Activated CD8-positive, alpha-beta memory T cell treated with anti-CD3 and anti-CD28 coated beads for 1 hour (primary cell): ENCODE measurements at places on chromosomes 3 and 15.
A peak's percentile ranks its signal among the peaks of the same experiment; 100 is the strongest.

DNA sequence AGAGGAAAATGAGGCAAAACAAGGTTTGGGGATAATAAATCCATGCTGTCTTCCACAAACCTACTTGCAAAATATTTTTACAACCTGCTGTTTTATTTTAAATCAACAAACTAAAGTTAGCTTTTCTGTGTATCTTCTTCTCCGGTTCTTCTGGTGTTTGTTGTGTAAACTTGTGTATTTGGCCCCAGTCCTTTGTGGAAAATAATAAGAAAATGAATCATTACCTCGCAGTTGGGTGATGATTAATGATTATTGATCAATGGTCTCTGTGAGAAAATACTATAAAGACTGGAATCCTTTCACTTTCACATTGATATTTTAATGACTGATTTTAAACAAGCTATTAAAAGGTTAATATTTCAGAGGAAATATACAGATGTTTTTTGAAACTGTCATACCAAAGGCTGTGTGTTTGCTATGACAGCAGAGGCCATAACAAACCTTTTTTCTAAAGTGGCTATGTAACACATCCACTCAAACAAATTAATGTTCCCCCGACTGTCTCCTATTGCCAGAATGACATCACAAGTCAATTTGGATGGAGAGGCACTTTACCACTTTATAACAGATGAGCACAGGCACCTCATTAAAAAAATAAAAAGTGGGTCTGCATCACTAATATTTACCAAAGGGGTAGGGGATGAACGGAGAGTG is 152.5 kb downstream of the MEX3B start:
- no peak for DNase-seq

- no peak for DNase-seq
Measured at GRCh38 chr3:180421221-180421620, 180.7 kb upstream of the TTC14 start.

DNA sequence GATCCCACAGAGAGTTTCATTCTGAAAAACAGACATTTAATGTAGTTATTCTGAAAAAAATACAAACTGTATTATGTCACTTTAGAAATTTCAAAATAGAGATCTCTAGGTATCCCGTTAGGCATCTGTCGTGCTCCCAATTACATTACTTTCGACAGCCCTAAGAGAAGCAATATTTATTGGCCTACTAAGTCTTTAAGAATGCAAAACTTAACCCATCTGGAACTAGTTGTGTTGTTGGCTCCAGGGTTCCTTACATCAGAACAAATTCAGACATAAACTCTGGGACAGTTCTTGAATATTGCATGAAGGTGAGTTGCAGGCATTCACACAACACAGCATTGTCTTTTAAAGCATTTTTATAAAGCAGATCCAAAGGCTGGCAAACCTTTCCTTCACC is 498.4 kb downstream of the FHIT start:
- no peak for DNase-seq

DNA sequence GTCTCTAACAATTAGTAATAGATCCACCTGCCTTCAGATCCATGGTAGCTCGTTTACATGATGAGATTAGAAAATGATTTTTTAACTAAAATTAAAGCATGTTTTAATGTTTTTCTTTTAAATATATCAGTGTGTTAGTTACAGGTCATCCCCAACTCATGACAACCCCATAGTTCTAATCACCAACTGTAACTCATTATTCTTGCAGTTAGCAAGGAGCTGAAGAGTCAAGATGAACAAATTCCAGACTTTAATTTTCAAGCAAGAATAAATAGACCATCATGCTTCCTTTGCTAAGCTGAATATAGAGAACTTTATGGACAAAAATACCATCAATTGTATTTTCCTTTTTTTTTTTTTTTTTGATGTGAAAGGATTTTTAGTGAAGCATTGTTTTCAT is 101.1 kb downstream of the TOP2B start:
- no peak for DNase-seq

GRCh38 chr3:43769097-43769884 is 78.6 kb downstream of the ABHD5 start:
- peak; percentile 63 for DNase-seq

DNA sequence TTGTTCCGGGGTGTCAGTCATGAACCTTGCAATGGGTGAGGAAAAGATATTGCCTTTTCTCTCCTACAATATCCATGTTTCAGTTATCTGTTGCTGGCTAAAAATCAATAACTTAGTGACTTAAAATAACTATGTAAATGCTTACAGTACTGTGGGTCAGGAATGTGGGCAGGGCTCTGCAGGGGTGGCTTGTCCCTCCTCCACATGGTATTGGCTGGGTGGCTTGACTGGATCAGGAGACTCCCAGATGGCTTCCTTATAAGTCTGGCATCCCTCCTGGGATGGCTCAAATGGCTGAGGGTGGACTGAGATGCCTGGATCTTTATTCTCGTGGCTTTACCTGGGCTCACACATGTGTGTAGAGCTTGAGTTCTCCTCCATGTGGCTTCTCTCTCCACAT is 47.5 kb downstream of the GTPBP8 start:
- DNase-seq = no peak

DNA sequence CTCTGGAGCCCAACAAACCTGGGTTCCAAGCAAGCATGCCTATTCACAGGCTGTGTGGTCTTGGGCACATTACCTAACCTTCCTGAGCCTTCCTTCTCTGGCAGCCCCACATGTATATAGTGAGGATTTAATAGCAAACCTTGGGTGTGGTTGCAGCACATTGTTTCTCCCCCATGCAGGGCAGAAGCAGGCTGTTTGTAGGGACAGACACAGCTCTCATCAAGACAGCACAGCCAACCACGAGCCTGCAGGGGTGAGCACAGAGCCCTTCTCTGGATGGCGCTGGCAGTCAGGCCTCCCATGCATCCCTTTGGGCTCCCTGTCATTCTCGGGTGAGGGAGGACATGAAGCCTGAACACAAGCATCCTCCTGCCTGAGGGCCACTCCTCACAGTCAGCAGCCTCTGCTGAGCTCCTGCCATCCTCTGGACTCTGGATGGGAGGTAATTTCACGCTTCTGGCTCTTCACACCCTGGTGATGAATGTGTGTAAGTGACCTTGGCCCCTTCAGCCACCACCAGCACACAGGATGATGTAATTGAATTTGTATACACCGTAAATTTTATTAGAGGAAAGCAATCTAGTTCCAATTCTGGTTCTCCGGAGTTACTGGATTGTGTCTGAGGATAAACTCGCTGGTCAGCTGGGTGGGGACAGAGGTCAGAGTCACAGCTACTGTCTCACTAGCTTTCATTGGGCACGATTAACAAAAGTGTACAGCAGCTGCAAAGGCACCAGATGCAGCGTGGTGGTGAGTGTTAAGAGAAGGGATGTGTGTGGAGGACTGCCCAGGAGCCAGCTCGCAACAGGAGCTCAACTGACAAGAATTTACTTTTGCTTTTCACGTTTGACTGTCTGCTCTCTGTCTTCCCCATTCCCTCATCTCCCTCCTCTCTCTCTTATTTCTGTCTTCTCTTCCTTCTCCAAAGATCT is 118.1 kb downstream of the CLSTN2 start:
- no peak for DNase-seq

- DNase-seq = no peak
Measured at GRCh38 chr3:24100696-24101402, 155.8 kb downstream of the NR1D2 start.

GRCh38 chr3:65153850-65154512 is 466.2 kb upstream of the ADAMTS9 start:
- no peak for DNase-seq
